ENCODE measurements at places on chromosomes 16 and 17.
A peak's percentile ranks its signal among the peaks of the same experiment; 100 is the strongest.

GRCh38 chr17:56824503-56824902 is 9.2 kb downstream of the C17orf67 start:
- DNase-seq = no peak

GRCh38 chr17:12590417-12590816 is 75.3 kb upstream of the MYOCD start:
- no peak for DNase-seq

DNA sequence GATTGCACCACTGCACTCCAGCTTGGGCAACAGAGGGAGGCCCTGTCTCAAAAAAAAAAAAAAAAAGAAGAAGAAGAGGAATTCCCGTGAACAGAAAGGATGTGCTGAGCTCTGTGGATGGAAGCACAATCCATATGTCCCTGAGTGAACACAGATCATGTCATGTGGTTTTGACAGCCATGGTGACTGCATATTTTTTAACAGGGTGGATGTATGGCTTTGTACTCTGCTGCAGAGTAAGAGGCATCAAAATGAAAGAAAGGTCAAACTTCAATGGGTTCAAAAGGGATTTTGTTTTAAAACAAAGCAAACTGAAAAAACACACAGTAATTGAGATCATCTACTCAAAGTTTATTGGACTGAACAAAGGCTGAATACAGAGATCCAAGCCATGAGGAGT is 31.5 kb downstream of the MXRA7 start:
- DNase-seq = no peak

DNA sequence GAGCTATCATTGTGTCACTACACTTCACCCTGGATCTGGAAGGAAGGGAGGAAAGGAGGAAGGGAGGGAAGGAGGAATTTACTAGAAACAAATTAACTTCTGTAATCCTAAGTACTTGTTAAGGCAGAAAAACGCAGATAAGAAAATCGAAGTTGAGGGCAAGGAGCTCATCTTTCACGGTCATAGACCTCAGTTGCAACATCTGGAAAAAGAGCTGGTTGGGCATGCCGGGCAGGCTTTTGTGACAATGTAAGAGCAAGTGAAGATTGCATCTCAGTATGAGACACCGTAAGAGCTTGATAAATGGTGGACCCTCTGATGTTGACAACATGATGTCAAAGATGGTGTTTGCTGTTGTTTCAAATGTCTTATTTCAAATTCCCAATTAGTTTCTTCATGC is 721.5 kb downstream of the MAF start:
- DNase-seq = no peak

- DNase-seq = no peak
Measured at GRCh38 chr17:61456688-61457225, 4.5 kb downstream of the TBX4 start.

DNA sequence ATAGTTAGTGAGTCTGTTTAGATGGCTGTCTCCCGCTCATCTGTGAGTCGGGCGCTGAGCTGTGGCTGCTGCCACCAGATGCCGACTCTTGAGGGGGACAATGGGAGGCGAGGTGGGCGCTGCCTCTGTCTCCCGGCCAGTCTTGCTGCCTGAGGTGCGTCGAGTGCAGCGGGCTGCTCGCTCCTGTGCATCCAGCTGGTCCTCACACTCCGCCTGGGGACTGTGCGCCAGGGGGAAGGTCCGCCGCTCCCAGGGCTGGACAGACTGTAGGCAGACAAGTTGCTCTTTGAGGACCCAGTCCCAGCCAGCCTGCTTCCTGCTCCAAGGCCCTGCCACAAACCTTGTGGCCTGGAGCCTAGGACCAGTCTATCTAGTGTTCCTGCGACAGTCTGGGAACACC is 32.4 kb downstream of the STH start:
- no peak for DNase-seq

GRCh38 chr16:66751303-66751991 is at the start of gene DYNC1LI2:
DYNC1LI2 (minus strand) TSS chr16:66751609; CDS start chr16:66751591, 18 bp downstream.
- DNase-seq = peak; percentile 39

- DNase-seq = no peak
Measured at GRCh38 chr17:21199856-21200255, 14.1 kb downstream of the TMEM11 start.

DNA sequence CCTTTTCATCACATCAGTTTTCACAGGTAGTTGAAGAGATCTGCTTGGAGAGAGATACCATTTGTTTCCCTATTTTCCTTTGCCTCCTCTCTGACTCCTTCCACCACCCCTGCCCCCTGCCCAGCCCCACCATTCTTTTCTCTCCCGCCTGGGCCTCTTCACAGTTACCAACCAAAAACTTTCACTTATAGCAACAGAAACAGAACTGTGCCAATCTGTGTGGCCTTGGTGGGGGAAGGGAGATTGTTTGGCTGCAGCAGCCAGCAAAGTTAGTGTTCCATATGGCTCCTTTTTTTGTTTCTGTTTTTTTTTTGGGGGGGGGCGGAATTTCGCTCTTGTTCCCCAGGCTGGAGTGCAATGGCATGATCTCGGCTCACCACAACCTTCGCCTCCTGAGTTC is 17.2 kb upstream of the ARL4D start:
- DNase-seq = no peak

DNA sequence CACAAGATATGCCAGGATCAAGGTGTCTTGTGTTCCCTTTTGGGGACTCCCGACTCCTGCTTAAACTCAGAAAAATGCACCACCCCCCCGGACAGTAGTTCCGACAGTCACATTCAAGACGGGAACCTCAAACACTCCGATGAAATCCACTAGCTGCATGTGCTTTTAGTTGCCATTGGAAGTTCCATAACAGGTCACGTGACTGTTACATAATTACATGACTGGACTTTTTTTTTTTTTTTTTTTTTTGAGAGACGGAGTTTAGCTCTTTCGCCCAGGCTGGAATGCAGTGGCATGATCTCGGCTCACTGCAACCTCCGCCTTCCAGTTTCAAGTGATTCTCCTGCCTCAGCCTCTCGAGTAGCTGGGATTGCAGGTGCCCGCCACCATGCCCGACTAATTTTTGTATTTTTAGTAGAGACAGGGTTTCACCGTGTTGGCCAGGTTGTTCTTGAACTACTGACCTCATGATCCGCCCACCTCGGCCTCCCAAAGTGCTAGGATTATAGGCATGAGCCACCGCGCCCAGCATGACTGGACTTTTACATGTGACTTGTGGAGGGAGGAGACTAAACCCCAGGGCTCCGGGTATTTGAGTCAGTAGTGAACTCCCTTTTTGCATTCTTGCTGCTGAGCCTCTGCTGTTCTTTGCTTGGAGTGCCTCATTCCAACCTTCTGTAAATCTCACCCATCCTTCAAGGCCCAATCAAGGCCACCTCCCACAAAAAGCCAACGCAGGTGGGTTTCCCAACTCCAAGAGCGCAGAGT is 1.6 kb downstream of the SIRT7 start:
- no peak for DNase-seq

DNA sequence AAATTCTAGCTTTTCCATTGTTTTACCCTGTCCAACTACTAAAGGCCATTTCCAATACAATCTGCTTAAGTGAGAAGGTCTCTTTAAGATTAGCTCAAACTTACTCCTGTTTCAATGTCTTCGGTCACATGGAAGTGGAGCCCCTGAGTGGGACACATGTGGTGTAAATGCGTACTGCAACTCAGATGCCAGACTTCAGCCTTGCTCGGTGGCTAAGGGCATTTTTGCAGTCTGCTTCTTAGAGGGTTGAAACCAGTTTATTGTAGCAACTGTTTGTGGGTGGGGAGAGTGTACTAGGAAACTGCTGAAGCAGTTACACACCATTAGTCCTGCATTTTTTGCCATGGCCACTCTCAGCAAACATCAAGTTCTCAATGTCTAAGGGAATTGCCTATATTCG is 140.6 kb downstream of the PARN start:
- DNase-seq = no peak

DNA sequence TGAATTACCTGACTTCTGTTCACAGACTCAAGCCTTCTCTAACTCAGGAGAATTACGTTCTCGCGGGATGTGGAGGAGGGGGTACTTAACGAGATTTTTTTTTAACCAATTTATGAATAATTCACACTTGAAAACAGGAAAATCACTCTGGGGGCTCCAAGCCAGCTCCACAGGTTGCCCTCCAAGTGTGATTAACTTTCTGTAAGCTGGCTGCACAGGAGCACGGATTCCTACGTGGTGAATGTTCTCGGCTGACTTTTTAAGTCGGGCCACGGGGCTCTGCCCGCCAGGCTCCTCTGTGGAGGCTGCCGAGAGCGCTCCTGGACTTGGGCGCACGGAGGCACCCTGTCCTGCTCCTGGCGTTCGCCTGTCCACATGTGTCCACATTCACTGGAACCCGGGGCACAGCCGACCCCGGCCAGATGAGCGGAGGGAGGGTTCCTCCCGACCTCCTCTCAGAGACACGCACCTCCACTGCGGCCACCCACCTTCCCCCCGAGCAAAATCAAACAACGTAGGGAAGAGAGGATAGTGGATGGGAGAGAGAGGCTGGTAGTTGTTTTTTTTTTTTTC is 147.1 kb upstream of the CHMP6 start:
- DNase-seq = no peak

GRCh38 chr16:26475596-26475995 is 591.1 kb upstream of the C16orf82 start:
- peak; percentile 72 for DNase-seq

- no peak for DNase-seq
Measured at GRCh38 chr17:79609673-79610645, 892 bp downstream of the RBFOX3 start.

DNA sequence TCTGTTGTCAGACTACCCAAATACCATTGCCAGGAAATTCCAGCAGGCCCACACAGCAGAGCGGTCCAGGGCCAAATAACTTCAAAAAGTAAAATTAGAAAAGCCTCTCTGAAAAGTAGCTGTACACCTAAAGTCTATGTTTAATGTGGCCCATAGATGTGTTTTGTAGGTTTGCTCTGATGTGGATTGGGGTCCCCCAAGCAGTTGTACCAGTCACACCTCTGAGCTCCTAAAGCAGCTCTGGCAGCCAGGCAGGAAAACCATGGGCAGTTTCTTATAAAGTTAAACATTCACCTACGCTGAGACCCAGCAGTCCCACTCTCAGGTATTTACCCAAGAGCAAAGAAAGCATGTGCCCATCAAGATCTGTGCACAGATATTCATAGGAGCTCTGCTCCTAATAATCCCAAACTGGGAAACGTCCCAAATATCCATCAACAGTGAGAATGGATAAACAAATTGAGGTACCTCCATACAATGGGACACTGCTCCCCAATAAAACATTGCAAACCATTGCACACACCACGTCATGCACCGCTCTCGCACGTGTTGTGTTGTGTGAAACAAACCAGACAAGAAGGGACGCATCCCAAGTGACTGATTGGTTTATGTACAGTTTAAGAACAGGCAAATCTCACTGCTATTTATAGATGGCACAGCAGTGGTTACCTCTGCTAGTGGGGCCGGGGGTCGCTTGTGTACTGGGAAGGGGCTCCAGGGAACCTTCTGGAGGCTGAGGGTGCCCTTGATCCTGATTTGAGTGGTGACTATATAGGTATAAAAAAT is 15.8 kb upstream of the PRM1 start:
- no peak for DNase-seq

DNA sequence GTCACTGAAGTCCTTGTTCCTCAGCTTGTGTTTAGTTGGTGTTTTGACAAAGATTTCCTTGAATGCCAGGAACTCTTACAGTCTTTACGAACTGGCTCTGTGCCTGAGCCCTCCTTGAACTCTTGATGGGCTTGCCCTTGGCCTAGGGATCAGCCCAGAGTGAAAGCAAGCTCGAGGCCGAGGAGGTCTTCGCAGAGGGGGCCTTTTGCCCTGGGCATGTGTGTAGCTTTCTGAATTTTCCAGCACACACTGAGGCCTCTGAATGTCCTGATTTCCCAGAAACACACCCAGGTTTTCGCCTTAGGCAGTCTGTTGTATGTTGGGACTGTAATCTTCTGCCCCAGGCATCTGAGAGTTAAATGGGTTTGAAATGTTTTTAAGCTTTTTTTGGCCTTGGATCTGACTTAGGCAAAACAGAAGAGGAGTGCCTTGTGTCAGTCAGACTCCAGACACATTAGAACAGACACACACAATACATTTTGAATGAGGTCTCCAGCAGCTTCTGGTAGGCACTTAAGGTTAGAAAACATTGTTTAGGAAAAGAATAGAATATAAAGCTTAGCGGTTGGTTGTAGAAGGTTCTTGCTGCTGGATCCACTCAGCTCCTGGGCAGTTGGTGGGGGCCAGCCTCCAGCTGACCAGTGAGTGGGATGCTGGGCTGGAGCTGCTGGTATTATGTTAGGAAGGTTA is 17.1 kb downstream of the FOXK2 start:
- no peak for DNase-seq

GRCh38 chr16:2246301-2246885 is 5.0 kb downstream of the ECI1 start:
- DNase-seq = no peak

DNA sequence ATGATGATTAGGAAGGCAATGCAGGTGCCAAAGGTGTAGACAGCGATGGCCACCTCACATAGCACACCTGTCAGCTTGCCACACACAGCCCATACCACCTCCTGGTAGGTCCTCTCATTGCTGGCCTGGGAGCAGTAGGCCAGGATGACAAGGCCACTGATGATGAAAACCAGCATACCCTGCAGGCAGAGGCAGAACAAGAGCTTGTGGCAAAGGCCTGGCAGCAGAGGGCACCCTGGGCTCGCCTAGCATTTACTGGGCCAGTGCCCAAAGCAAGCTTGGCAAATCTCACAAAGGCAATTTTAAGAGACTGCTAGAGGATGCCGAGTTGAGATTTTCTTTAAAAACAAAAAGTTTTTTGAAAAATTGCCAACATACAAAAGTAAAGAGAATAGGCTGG is 5.9 kb downstream of the SLC38A7 start:
- no peak for DNase-seq

Measured in forelimb muscle (tissue), 1 donor.